NCI-H187 (cell line): ENCODE measurements at places on chromosomes 12 and 14.

- DNase-seq, result no peak
These were observed 86.5 kb downstream of the FOXA1 start for GRCh38 chr14:37508503-37508902.

- no peak for DNase-seq
These were observed 201.8 kb upstream of the CCDC196 start for GRCh38 chr14:66284346-66284745.

GRCh38 chr12:84174115-84174514 lies 738.5 kb downstream of the SLC6A15 start:
- DNase-seq, result no peak

- DNase-seq, result no peak
These were observed 4.3 kb upstream of the PAPLN start for GRCh38 chr14:73232984-73233383.

- peak; percentile 78 for DNase-seq
These were observed at the start of gene RPS6KL1 for GRCh38 chr14:74922752-74923401. TSS of gene RPS6KL1 (minus strand) at chr14:74923260. CDS start at chr14:74921541, 1,719 bp downstream.

- DNase-seq, result peak; percentile 59
These were observed 9.2 kb downstream of the EXOC3L4 start for GRCh38 chr14:103103461-103104388.

DNA sequence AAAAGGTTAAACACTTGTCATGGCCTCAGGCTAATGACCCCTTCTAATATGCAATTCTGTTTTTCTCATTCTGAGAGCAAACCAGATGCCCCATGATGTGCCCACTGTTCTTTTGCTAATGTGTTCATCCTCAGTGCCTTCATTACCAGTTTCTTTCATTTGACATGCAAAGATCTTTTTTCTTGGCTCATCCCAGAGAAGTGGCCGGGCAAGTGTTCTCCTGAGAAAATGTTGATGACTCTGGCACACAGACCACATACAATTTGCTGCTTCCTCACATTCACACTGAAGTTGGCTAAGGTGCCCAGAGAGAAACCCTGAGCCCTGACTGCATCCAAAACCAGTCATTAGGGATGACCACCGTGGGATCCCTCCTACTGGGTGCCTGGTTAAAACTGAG lies 833.3 kb downstream of the DIO2 start:
- no peak for DNase-seq

- DNase-seq, result no peak
These were observed 27.1 kb upstream of the GPR68 start for GRCh38 chr14:91271639-91272038.

- DNase-seq, result no peak
These were observed 118.0 kb downstream of the TRHDE start for GRCh38 chr12:72390146-72390545.

GRCh38 chr14:20302042-20302755 lies 3.6 kb downstream of the TTC5 start:
- no peak for DNase-seq

DNA sequence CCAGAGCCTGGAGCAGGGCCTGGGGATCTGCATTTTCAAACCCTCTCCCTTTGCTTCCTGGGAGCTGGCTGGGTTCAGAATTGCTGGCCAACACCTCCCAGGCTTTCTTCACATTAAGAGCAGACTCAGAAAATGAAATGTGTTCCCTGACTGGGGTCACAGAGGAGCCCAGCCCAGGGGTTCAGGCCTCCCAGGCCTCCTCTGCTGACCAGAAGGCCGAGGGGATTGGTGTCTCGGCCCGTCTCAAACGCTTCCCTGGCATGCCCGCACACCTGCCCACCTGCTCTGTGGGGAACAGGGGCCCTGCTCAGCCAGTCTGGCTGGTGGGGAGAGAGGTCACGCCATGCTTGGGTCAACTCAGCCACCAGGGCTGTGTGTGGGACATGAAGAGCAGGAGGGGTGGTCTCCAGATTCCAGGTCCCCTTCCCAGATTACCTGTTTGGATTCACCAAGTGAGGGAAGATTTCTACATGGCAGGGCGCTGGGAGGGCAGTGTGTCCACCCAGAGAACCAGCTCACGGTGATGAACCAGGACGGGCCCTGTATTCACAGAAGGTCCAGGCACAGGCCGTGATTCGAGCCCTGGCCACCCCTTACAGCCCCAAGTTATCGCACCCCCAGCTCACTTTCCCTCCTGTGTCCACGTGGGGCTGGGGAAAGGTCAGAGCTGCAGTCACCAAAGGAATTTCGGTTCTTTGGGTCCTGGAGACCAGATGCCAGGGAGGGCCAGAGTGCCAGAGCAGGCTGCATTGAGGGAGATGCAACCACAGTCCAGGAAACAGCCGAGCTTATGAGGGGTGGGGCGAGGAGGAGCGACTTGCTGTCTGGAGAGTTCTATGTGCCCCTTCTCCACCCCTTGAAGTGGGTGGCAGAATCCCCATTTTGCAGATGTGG lies 55.2 kb upstream of the RIN3 start:
- no peak for DNase-seq

GRCh38 chr12:11793921-11794710 lies 144.6 kb downstream of the ETV6 start:
- DNase-seq, result no peak

GRCh38 chr12:25958428-25959070 lies at the start of gene RASSF8:
TSS of gene RASSF8 (plus strand) at chr12:25958682. CDS start at chr12:26055344, 96,662 bp downstream.
- peak; percentile 9 for DNase-seq

DNA sequence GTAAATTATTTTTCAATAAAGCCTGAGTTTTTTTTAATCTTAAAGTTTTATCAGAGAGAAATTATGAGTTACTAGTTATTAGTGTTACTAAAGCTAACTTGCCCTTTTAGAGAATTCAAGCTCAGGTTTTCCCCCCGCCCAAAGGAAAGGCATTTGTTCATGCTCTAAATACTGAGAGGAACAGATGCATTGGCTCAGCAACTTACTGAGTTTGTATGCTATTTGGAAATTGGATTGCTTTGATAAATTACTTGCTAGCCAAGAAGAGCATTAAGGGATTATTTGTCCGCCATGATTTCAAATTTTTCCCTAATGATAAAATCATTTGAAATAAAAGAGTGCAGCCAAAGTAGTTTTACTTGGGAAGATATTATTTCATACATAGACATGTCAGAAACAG lies 149.4 kb downstream of the METTL25 start:
- no peak for DNase-seq

DNA sequence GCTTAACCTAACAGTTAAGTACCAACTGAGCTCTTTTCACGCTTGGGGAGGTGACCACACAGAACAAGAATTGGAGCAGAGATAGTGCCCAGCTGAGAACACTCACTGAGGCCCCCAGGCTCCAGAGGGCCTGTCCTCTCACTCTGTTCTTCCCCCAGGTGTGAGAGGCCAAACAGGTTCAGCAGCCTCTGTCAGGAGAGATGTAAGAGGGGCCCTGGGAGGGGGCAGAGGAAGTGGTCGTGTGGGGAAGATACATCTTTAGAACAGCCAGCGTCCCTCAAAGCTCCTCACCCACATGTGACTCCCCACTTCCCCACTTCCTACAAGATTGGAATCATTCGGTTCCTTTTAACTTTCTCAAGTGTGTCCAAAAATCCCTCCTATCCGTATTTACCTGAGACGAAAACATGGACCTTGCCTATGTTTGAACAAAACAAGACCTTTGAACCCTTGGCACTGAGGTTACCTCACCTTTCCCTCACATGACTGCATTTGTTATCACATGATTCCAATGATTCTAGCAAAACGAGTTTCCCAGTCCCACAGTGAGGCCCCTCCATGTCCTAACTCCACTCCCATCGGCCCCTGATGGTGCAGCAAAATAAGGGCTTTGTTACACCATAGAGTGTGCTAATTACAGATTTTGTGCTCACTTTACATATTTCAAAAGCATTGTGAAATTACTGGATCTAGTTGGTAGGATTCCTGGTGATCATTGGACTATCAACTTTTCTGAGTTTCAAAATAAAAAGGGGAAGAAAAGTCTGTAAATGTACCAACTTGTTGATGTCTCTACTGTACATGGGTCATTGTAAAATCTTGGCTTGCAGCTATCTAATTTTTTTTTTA lies 40.0 kb upstream of the PAPOLA start:
- no peak for DNase-seq

DNA sequence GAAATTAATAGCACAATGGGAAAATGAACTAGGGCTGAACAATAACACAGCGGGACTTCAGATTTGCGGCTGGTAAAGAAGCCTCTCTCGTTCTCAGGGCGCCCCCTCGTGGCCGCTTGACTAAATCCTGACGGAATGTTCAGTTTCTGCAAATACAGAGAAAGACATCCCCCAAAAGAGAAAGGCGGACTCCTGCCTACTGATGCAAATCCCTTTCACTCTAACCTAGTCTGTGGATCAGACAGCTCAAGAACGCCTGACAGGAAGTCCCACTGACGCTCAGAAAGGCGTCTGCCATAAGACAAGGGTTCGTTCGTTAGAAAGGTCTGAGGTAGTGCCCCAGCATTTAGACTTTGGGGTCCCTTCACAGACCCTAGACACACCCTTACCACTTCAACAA lies 2.5 kb downstream of the NUAK1 start:
- DNase-seq, result peak; percentile 92
